NCI-H510A (cell line): ENCODE measurements at places on chromosomes 1 and 21.

DNA sequence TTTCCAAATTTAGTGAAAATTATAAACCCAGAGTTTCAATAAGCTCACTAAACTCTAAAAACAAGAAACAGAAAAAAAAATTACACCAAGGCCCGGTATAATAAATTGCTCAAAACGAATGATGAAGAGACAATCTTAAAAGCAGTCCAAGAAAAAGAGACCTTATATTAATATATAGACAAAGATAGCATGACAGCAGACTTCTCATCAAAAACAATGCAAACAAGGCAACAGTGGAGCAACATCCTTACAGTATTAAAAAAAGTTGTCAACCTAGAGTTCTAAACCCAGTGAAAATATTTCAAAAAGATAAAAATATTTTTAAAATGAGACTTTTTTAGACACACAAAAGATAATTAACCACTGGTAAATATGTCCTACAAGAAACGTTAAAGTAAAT, 46.7 kb downstream of the KIFAP3 start:
- no peak for DNase-seq

DNA sequence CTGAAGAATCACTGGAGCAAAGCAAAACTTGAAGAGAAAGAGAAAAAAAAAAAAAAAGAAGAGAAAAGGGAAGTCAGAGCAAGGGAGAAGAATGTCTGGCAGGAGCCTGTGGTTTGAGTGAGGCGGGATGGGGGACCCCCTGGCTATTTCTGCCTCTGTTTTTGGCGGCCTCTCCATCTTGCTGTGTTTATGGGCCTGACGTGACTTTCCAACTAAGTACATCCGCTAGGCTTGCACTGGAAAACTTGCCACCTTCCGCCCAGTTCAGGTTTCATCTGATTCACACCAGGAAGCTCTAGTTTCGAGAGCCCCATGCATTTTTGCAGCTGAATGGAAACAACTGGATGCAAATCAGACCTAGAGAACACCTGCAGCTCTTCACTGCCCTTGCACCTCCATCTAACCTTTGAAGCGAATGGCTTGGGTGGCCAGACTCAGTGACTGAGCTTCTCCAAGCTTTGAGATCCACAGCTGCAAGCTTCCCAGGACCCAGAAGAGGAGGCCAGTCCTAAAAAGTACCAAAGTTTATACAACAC, 28.0 kb downstream of the TBX15 start:
- DNase-seq = peak; percentile 42

DNA sequence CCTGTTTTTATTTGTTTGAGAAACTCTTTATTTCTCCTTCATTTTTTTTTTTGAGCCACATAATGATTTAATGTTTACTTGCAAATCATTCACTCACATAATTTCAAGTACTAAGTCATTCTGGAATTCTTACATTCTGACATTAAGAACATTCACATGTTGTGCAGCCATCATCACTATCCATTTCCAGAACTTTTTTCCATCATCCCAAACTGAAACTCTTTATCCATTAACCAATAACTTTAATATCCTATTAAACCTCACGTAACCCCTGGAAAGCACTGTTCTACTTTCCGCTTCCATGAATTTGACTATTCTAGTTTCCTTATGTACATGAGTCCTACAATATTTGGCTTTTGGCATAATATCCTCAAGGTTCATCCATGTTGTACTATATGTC, 52.5 kb upstream of the TEKT2 start:
- no peak for DNase-seq

GRCh38 chr1:97063532-97063931, 341.9 kb downstream of the PTBP2 start:
- DNase-seq = no peak

- no peak for DNase-seq
These were observed 25.8 kb downstream of the DESI2 start for GRCh38 chr1:244678697-244679096.

DNA sequence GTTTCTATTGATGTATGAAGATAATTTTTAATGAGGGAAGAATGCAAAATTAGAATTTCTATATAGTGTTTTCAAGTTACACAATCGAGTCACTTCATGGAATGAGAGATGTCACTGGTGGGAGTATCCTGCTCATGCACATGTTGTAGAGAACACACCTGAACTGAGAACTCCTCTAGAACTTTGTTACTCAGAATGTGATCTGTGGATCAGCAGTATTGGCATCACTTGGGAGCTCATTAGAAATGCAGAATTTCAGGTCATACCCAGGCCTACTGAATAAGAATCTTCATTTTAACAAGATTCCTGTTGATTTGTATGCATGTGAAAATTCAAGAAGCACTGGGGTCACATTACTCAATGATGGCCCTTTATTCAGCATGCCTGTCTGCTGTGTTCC, 28.8 kb downstream of the ZNF326 start:
- no peak for DNase-seq

GRCh38 chr1:10928654-10929053, 83.8 kb upstream of the TARDBP start:
- DNase-seq = no peak

- peak; percentile 79 for DNase-seq
These were observed 1.1 kb upstream of the ESPN start for GRCh38 chr1:6423321-6423999.

- no peak for DNase-seq
These were observed 20.9 kb upstream of the COL11A1 start for GRCh38 chr1:103129255-103129654.

GRCh38 chr1:17765444-17766411, 10.6 kb downstream of the ACTL8 start:
- DNase-seq = no peak

- no peak for DNase-seq
These were observed 97.3 kb downstream of the GLIS1 start for GRCh38 chr1:53641481-53642214.

DNA sequence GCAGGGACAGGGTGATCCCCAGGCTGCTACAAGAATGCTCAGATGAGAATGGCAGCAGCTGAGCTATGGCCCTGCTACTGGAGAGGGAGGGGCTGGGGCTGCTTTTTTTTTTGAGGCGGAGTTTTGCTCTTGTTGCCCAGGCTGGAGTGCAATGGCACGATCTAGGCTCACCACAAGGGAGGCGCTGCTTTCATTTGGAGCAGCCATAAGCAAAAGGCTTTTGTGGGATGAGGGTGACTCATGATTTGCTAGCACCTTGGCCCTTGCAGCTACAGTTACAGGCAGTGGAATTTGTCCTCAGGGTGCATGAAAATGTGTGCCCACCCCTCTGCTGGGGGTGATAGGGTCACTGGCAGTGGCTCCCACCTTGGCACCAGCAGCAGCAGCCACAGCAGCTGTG, 32.4 kb upstream of the CYP4A22 start:
- DNase-seq = no peak

GRCh38 chr1:27555700-27556424, 48.1 kb downstream of the AHDC1 start:
- DNase-seq = no peak

- no peak for DNase-seq
These were observed 13.3 kb upstream of the TBX15 start for GRCh38 chr1:119001181-119002027.

GRCh38 chr1:3464649-3465025, 10.2 kb downstream of the ARHGEF16 start:
- DNase-seq = no peak

DNA sequence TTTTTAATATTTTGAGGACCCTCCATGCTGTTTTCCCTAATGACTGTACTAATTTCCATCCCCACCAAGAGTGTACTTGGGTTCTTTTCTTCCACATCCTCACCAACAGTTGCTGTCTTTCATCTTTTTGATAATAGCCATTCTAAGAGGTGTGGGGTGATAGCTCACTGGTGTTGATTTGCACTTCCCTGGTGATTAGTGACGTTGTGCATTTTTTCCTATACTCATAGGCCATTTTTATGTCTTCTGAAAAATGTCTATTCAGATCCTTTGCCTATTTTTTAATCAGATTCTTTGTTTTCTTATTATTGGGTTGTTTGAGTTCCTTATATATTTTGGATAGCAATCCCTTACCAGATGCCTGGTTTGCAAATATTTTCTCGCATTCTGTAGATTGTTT, 64.2 kb downstream of the FCRL5 start:
- no peak for DNase-seq

- DNase-seq = no peak
These were observed 158.0 kb upstream of the CACYBP start for GRCh38 chr1:174841747-174842146.

DNA sequence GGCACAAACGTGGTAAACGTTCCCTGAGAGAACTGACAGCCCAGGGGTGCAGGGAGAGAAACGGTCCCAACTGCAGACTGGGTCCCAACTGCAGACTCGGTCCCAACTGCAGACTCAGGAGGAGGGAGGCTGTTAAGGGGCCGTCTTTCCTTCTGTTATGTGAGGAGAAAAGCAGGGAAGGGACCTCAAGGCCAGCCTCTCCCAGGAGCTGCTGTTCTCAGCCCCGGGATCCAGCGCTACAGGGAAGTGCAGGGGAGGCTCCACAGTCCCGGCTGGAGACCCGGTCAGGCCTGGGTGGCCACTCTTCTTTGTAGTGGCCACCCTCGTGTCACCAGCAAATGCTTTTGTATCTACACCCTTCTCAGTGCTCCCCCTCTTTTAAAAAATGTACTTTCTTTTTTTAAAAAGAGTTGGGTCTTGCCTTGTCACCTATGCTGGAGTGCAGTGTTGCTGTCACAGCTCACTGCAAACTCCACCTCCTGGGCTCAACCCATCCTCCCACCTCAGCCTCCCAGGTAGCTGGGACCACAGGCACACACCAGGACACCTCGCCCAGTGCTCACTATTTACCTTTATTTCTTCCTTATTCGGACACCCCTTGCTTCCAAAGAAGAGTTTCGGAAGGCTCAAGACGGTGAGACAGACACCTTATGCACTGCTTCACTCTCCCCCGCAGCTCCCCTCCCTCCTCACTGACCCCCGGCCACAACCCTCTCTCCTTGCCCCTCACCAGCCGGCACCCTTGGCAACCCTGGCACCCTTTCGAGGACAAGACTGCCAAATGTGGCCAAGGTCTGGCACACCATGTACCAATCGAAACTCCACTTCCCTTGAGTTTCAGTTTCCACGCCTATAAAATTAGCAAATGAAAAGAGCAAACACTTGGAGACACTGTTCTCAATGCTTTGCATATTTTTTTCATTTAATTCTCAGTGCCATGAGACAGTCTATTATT, 21.8 kb downstream of the CAPN2 start:
- no peak for DNase-seq

DNA sequence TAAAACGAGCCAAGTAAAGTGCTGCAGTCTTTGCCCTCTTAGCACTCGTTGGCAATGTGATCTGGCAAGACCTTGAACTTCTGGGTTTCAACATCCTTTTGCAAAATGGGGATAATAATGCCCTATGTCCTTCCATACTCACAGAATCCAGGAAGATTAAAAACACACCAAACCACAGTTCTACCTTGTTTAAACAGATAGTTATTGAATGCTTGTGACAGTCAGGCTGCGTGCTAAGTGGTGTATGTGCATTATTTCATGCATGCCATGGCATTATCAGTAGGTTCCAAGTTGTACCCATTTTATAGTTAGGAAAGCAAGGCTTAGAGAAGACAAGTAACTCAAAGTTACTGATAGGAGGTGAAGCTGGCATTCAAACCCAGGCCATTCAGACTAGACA, 308.6 kb upstream of the PROX1 start:
- no peak for DNase-seq

DNA sequence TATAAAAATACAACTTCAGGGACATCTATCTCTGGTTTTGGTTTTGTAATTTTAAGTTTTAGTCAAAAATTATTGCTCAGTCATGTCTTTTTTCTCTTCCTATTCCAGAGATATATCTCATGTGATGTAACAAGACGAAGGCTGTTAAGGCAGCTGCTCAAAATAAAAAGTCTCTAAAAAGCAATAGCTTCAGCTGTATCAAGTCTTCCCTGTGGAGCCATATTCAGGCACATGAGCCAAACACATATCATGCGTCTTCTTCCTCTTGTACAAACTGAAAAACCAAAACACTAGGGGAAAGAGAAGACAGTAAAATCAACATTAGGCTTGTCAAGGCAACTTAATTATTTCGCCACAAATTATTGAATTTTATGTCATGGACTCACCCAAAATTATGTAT, 240.7 kb downstream of the NRIP1 start:
- no peak for DNase-seq

- DNase-seq = no peak
These were observed 84.0 kb downstream of the RAVER2 start for GRCh38 chr1:64828829-64829228.

DNA sequence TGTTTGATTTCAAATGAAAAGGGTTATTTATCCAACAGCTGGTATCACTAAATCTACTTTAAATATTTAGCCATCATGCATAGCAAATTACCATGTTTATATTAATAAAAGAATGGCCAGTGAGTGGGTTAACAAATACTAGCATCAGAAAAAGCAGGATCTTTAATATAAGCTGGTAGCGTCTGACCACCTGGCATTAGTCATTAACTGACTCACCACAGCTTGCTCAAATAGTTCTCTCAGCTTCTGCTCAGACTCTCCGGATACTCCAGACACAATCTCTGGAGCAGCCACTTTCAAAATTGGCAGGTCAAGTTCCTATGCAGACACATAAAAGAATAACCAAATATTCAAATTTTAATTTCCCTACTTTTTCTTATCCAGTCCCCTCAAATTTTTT, 29.6 kb downstream of the NVL start:
- DNase-seq = no peak

- no peak for DNase-seq
These were observed 30.7 kb upstream of the IGSF5 start for GRCh38 chr21:39714331-39714730.

GRCh38 chr1:89530444-89531089, 5.9 kb downstream of the LRRC8B start:
- no peak for DNase-seq

GRCh38 chr1:191913260-191913977, 244.8 kb upstream of the RGS18 start:
- DNase-seq = no peak

- DNase-seq = no peak
These were observed 57.8 kb upstream of the COL18A1 start for GRCh38 chr21:45347048-45347711.

- no peak for DNase-seq
These were observed 15.2 kb downstream of the HYI start for GRCh38 chr1:43438576-43438952.

GRCh38 chr1:41072051-41072450, 50.5 kb upstream of the SLFNL1 start:
- DNase-seq = no peak

- DNase-seq = no peak
These were observed 1.8 kb downstream of the ZNF669 start for GRCh38 chr1:247102381-247102780.

DNA sequence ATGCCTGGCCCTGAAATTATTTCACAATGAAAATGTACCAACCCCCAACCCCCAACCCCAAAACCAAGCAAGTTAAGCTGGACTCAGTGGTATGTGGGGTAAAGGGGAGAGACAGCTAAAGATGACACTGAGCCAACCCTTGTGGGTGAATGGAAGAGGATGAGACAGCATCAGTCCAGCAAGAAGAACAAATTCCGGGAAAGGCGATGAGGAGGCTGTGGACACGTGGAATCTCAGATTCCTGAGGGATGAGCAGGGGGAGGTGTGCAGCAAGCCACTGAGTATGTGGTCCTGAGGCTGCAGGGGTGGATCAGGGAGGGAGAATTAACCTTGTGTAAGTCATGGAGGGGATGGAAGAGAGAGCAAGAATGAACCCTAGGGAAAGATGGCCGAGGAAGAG, 14.4 kb upstream of the ZNF362 start:
- DNase-seq = no peak
